ENCODE measurements at places on chromosomes 5 and 9.
A peak's percentile ranks its signal among the peaks of the same experiment; 100 is the strongest.

DNA sequence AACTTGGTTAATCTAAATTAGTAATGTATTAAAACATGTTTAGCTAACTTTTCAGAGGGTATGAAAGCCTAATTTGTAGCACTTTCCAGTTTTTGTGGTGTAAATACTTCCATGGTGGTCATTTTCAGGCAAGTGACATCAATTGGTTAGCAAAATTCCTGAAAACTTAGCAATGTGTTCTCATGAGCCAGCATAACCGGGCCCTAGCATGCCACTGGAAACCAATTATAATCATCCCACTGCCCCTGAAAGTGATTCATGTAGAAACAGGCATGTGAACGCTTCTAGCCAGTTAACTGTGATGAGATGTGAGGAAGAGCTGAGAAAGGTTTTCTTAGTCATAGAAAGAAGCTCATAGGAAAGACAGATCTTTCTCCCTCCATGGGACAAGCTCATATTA lies 417.2 kb downstream of the TLR4 start:
- DNase-seq: no peak

DNA sequence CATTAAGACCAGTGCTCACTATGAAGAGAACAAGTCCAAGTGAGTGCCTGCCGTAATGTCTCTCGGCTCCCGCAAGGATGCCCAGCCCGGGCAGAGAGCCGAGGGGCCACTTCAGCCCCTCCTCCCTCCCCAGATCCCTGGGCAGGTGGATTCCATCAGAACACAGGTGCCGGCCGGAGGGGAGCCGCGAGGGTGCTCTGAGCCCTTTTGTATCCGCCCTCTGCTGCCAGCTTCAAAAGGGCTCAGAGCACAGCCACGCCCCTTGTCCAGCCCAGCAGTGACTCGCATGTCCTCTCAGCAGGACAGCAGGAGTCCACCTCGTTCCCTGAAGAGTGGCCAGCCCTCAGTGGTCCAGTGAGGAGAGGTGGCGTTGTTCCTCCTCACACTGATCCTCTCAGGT lies 43.9 kb downstream of the CYFIP2 start:
- no peak for DNase-seq

- no peak for DNase-seq
Measured at GRCh38 chr5:146548781-146549449, 32.9 kb upstream of the GPR151 start.

GRCh38 chr5:31554552-31554951 lies 22.5 kb downstream of the C5orf22 start:
- DNase-seq: no peak

GRCh38 chr5:107289030-107289714 lies 381.6 kb downstream of the EFNA5 start:
- DNase-seq: no peak

DNA sequence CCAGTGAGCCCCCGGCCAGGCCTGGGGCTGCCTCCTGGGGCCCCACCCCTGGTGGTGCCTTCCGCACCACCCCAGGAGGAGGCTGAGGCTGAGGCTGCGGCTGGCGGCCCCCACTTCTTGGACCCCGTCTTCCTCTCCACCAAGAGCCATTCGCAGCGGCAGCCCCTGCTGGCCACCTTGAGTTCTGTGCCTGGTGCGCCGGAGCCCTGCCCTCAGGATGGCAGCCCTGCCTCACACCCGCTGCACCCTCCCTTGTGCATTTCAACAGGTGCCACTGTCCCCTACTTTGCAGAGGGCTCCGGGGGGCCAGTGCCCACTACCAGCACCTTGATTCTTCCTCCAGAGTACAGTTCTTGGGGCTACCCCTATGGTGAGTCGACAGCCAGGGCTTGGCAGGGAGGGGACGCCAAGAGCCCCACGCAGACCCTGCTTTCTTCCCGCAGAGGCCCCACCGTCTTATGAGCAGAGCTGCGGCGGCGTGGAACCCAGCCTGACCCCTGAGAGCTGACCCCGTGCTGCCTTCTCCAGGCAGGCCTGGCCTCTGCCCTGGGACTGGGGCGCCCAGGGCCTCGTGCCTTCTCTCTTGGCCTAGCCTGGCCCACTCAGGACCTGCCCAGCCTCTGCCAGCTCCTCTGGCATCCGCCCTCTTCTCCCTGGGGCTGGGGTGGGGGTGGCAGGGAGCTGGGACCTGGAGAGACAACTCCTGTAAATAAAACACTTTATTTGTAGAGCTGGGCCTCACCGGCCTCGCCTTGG lies 4.0 kb upstream of the EHMT1 start:
- no peak for DNase-seq

DNA sequence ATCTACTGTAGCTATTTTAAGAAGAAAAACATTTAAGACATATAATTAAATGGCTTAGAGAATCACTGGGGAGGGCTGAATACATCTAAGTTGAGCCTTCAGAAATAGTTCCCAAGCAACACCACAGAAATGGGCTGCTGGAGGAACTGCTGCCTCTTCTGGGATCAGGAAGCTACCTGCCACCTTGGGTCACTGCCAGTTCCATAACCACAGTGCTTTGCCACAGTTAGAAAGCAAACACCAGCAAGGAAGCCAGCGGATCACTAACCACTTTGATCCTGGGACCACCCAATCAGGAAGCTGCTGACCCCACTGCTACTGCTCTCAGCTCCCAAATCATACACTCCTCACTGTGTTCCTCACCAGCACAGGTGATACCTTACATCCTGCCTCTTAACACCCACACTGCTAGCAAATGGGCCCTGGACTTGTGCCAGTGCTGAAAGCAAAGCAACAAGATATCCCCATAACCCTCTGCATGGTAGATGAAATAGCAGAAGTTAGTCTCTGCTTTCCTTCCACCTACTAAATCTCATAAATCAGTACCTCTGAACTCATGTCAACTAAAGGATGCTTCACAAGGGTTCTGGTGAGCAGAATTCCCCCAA lies 346.9 kb downstream of the DEPDC1B start:
- DNase-seq: no peak

GRCh38 chr9:130526854-130527650 lies 52.3 kb upstream of the FUBP3 start:
- DNase-seq: no peak

GRCh38 chr5:33772380-33772897 lies 119.4 kb downstream of the ADAMTS12 start:
- DNase-seq: no peak

GRCh38 chr5:44506561-44506960 lies 117.3 kb upstream of the FGF10 start:
- no peak for DNase-seq

GRCh38 chr9:21153336-21154017 lies 11.8 kb upstream of the IFNW1 start:
- DNase-seq: no peak

- DNase-seq: no peak
Measured at GRCh38 chr5:19605846-19606407, 382.1 kb downstream of the CDH18 start.

DNA sequence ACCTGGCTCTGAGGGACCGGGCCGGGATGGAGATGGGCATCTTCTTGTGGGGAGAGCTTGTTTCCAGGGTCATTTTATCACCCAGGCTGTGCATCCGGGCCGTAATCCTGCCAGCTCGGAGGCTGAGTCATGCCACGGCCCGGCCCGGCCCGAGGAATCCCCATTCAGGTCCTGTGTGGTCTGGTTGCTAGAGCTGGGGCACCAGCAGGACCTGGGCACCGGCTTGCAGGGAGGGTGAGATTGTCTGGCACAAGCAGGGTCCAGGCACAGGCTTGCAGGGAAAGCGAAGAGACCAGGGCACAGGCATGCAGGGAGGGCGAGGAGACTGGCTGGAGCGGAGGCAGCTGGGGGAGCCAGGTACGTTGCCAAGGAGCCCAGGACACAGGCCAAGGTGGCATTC lies 106.8 kb downstream of the RXRA start:
- DNase-seq: no peak

DNA sequence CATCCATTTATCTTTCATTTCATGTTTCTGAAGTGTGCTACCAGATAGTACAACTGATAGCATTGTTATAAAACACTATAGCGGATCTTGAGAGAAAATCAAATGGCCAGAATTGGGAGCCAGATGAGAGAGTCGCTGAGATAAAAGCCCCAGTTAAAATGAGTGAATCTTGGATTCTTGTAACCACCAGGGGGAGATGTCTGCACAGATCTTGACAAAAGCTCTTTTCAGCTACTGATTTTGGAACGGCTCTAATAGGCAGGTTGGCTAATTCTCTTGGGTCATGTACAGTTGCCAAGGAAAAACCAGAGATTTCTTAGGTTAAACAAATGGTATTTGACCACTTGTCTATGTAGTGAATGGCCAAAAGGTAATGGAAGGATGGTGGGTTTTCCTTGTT lies 21.7 kb downstream of the F2RL2 start:
- no peak for DNase-seq

- DNase-seq: peak; percentile 6
Measured at GRCh38 chr5:51384281-51384840, 1.1 kb downstream of the ISL1 start.

DNA sequence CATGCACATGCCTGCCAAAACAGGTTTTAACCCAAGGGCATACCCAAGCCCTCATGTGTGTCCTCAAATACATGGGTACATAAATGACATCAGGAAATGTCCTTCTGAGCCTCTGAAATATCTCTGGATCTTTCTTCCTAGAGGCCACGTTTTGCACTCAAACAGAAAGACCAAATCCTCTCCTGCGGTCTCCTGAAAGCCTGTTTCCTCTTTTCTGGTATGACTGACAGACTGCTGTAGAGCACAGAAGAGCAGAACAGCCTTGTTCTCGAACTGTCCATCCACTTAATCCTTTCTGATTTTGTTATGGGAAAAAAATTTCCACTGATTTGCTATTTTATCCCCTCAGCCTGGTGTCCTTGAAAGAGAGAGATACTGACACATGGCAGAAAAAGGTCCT lies 107.2 kb downstream of the ASTN2 start:
- no peak for DNase-seq

DNA sequence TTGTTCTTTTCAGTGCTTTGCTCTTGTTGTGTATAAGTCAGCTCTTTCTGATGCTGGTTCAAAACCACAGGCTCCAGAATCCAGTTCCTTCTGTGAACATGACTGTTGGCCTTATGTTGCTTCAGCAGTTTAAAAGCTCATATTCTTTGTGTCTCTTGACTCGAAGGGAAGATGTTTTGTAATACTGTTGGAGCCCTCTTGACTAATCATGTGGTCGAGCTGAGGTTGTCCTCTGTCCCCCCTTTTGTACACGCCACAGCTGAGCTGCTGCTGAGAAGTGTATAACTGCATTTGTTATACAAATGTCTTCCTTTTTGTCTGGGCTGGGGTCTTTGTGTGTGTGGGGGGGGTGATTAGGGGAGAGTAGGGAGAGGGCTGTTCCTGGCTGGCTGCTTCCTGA lies 35.8 kb downstream of the SLC36A1 start:
- DNase-seq: no peak

GRCh38 chr9:91193087-91193657 lies 168.5 kb downstream of the AUH start:
- peak; percentile 17 for DNase-seq

DNA sequence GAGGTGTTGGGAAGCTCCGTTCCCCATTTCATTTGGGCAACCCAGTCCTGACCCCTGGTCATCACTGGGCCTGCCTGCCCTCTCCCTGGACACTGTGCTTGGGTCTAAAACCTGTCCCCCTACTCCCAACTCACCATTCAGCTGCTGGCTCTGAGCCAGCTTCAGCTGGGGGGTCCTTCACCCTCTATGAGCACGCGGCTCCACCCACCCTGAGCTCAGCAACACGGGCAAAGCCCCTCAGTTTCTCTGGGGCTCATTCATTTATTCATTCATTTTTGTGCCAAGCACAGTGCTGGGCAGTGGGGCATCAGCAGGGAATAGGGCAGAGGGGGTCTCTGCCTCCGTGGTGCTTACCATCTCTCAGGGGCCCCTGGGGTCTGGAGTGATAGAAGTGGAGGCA lies 199.8 kb upstream of the MVB12B start:
- no peak for DNase-seq

DNA sequence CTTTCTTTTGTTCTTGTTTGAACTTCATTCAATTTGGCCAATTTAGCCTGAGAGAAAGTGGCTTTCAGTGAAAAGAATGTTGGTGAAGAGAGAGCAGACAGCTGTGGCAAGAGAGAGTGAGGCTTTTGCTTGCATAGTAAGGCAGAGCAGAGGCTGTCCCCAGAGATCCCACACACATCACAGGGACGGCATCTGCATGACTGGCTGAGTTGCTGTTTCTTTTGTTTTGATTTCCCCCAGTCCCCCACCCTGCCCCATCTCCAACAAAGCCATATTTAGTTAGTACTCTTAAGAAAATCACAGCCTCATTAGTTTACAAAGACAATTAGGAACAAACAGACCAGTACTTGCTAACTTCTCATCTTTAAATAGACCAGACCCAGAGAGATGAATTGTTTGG lies 363.9 kb upstream of the SEMA6A start:
- no peak for DNase-seq

DNA sequence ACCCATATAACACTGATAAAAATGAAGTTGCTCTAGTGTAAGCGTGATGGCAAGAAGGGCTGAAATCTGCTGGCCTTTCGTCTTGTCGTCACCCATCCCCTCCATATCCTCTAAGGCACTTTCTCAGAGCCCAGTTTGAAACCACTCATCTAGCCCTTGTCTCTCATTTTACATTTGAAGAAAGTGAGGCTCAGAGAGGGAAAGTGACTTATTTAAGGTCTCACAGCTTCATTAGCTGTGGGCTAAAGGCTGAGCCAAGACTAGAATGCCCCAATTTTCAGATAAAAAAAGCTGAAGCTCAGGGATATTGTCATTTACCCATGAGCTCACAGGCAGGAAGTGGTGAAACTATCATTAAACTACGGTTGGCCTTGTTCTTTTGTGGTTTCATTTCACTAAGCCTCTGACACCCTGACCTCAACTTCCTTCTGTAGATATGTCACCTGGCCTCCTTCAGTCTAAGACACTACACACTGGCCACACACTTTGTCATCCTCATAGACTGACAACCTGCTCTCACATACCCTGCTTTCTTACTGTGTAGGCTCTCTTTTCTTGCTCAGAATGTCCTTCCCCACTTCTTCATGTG lies 176.7 kb upstream of the DMAC1 start:
- no peak for DNase-seq

DNA sequence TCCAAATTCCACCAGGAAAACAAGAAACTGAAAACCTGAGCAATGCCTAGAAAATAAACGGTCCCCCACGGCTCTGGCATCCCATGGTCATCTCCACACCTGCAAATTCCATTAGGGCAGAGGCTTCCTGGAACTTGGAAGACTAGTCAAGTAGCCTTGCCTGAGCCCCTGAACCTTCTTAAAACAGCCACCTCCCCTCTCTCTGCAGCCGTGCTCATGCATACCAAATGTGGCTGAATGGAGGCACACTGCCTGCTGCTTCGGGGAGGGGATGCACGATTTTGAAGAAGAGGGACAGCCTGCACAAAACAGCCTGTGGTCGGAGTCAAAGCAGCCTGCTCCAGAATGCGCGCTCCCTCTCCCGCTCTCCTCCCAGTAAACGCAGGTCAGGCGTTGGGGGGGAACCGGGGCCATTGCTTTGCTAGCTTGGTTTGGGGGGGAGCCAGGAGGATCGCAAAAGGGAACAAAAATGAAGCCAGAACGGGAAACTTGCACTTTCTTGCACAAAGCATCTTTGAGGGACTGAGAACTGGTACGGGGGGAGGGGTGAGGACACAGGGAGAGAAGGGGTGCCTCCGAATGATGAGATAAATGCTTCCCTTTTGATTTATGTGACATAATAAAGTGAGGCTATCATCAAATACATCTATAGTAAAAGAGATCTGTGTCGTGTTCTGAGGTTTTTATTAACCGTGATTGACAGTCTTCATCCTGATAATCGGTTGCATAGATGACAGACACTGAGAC lies at the start of gene TRPM3:
Gene TRPM3 (minus strand): TSS at position 347 of the 747 bp plus-strand sequence. CDS start 267 bp downstream, at position 80.
- DNase-seq: peak; percentile 28
